ENCODE measurements at places on chromosomes 6 and 20. TPM values are rescaled to one million over a fixed set of nuclear protein-coding genes. Genes with fewer than 3 reads are reported as not detected.

Gene KCNB1
- 0.53 TPM for total RNA-seq

Gene ACSS1
- 41.8 TPM for total RNA-seq

Gene XKR7
- 0.06 TPM for total RNA-seq

Gene SIRPA
- total RNA-seq = 130 TPM

Gene ABHD16B
- not detected for total RNA-seq

Gene C6orf163
- 4.2 TPM for total RNA-seq

Gene SNX5
- total RNA-seq = 102 TPM

Gene OR2J3
- total RNA-seq = not detected

Gene SRSF6
- total RNA-seq = 145 TPM

Gene SIRPD
- total RNA-seq = 1.5 TPM

Gene TEAD3
- 17.0 TPM for total RNA-seq

Gene MCCD1
- total RNA-seq = not detected

Gene GABRR2
- 1.2 TPM for total RNA-seq

DNA sequence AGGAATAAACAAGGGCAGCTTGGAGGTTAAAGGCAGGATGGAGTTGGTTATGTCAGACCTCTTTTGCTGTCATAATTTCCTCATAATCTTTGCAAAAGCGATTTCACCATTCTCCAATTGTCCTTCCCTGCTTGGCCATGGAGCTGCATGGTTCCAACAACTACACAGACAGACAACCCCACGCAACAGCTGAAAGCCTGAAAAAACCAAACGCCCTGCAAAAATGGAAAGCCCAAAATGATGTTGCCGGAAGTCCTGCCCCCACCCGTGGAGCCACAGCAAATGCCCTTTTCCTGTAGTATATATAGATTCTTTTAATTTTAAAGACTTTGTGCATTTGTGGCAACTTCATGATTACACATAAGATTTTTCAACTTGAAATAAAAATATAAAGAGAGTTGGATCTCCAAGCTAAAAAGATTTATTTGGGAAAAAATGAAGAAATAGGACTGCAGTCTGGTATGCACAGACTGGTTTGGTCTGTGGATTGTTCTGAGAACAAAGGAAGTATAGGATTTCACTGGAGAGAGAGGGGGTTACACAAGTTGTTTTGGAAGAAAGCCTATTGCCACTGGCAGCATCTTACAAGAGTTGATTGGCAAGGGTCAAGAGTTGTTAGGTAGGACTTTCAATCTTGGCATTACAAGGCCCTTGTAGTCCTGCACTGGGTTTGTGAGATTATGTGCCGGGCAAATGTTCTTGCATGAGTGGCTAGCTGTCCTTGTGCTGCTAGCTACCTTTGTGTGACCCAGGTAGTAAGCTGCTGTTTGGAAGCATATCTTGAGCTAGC, 190.0 kb downstream of the C6orf118 start:
- DNase-seq = no peak

- DNase-seq = no peak
These were observed 837.3 kb upstream of the SLC35B3 start for GRCh38 chr6:9272671-9273070.

- no peak for DNase-seq
These were observed 55.5 kb downstream of the RIOK1 start for GRCh38 chr6:7445101-7445500.

- DNase-seq = no peak
These were observed 982 bp downstream of the DNAJC5 start for GRCh38 chr20:63895952-63896263.

- no peak for DNase-seq
These were observed 255.4 kb upstream of the QKI start for GRCh38 chr6:163159110-163159509.

DNA sequence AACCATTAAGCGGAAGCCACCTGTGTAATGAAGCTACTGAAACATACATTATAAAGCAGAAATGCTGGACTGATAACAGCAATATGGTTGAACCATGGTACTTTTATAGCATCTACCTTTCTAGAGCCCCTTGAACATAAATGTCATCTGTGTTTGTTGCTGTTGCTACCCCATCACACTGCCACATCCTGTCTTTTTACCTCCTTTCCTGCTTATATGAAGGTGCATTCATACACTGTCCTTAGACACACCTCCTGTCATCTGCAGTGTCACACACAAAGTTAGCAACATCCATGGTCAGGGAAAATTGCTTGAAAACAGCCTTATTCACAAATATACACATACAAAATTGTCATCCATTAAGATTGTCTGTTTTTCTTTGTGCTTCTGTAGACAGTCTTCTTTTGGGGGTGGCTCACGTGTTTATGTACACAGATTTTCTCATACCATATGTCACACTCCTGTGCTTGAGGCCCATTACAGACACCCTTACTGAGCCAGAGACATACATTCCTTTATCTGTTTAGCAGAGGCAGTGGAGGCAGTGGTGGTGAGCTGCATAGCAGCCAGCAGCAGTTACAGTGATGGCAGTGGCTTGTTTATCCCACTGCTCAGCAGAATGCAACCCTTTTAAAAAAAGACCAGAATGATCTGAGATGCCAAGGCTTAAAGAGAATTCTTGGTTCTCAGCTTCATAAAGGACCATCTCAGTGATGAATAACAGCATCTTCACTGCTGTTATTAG, 25.9 kb downstream of the C6orf62 start:
- DNase-seq = no peak

GRCh38 chr6:29236060-29236459, 65.4 kb downstream of the OR2J2 start:
- no peak for DNase-seq

DNA sequence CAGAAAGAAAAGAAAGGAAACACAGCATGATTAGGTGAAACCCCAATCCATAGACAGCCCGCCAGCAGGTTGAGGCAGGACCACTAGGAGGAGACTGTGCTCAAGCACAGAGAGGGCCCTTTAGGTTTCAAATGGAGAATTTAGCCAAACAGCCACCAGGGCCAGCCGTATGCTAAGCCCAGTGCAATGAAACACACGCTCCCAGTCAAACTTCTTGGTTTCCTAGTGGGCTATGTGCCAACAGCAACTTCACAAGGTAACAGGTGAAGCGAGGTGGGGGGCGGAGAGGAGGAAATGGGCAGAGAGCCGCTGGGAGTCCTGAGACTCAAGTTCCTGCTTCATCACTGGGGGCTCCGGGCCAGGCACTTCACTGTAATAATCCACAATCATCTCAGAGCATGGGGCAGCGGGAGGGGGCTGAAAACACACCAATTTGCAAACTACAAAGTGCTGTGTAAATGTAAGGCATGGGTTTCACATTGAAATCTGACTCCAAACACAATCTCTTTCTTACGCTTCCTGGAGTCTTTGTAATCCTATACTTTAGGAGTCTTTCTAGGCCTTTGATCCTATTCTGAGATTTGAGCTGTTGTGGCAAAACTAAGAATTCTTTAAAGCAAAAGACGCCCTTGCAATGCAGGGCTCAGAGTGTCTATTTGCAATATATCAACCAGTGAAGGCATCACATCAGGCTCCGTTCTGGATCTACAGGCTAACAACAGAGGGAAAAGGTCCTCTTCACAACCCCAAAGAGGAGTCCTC, 117.3 kb downstream of the OPRM1 start:
- DNase-seq = peak; percentile 65

- DNase-seq = no peak
These were observed 386.8 kb downstream of the PLCB1 start for GRCh38 chr20:8518878-8519277.

DNA sequence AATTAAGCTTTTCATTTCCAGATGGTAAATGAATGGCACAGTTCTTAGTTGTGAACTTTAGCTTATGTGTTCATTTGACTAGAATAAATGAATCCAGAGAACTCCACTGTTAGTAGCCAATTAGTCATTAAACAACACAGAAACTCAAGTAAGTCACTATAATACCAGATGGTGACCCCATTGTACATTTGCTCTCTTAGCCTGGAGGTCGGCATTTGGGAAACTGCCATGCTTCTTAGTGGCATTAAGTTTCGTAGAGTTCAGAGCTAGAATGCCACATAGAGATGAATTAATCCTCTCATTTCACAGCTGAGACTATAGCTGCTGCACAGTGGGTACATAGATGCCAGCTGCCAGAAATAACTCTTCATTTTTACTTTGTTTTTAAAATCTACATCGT, 10.8 kb upstream of the DTNBP1 start:
- no peak for DNase-seq

GRCh38 chr6:5507131-5507681, 245.9 kb downstream of the FARS2 start:
- no peak for DNase-seq

GRCh38 chr20:51636123-51636522, 93.6 kb upstream of the NFATC2 start:
- no peak for DNase-seq

- DNase-seq = no peak
These were observed 156.4 kb downstream of the MTHFD1L start for GRCh38 chr6:151021896-151022295.

DNA sequence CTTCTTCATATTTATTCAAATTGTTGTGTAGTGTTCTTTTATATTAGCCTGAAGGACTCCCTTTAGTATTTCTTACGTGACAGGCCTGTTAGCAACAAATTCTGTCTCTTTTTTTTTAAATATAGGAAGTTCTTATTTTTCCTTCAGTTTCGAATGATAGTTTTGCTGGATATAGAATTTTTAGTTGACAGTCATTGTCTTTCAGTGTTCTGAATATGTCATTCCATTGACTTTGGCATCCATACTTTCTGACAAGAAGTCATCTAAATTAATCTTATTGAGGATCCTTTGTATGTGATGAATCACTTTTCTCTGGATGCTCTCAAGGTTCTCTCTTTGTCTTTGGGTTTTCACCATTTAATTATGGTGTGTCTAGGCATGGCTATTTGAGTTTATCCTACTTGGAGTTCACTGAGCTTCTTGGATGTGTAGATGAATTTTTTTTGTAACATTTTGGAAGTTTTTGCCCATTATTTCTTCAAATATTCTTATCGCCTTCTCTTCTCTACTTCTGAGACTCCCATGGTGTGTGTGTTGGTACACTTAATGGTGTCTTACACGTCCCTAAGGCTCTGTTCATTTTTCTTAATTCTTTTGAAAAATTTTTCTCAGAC, 82.5 kb upstream of the GTSF1L start:
- no peak for DNase-seq

DNA sequence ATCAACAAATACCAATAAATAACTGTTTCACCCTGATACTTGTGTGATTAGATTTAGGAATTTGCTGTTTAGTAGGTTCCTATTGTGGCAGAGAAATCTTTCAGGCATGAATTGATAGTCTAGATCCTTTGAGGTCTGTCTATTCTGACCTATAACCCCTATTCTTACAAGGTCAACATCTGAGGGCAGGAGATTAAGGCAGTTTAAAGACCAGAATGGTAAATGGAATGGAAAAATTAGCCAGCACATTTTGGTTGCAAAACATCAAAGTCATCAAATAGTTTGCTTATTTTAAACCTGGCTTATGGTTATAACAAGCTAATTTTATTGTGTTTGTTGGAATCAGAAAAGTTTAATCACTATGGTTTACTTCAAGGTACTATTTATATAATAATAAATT, 78.4 kb downstream of the LIN28B start:
- no peak for DNase-seq

GRCh38 chr6:160513836-160514235, 150.2 kb downstream of the LPA start:
- no peak for DNase-seq

DNA sequence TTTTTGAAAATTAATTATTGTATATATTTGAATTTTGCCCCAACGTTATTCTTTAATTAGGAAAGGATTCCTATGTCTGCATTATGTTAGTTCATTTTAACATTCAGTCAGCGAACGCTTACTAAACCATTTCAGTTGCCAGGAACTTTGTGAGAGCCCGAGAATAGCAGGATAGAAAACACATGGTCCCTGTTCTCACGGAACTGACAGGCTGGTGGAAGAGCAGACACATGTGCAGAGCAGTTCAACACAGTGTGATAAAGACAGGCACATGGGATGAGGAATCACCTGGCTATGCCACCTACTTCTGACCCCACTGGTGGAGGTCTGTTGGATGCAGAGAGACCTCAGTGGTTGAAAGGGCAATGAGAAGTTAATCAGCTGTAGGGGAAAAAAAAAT, 367.2 kb downstream of the EPM2A start:
- DNase-seq = no peak

GRCh38 chr6:44275271-44275748, 5.1 kb downstream of the TMEM151B start:
- no peak for DNase-seq

DNA sequence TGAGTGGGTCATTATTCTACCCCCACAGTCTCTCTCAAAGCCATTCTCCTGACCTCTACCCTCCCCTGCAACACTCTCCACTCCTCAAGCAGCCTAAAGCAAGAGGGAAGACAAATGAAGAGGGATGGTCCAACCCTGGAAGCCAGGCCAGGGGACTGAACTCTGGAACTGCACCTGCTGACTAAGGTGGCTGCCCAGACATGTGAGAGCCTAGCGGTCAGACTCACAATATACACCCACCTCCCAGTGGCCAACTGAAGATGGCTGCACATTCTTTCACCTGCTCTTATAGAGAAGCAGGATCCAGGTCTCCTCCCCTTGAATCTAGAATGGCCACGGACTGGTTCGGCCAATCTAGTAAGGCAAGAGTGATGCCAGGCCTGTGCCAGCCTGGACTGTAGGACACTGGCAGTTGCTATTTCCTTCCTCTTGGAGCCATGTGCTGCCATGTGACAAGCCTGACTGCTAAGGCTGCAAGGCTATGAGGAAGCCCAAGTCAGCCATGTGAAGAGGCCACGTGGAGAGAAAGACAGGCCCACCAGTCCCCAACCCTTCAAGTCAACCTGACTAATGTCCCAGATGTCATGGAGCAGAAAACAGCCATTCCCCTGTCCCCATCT, 31.8 kb downstream of the ACSS1 start:
- DNase-seq = no peak

- DNase-seq = peak; percentile 88
These were observed 4.5 kb upstream of the SYS1 start for GRCh38 chr20:45358282-45359068.

DNA sequence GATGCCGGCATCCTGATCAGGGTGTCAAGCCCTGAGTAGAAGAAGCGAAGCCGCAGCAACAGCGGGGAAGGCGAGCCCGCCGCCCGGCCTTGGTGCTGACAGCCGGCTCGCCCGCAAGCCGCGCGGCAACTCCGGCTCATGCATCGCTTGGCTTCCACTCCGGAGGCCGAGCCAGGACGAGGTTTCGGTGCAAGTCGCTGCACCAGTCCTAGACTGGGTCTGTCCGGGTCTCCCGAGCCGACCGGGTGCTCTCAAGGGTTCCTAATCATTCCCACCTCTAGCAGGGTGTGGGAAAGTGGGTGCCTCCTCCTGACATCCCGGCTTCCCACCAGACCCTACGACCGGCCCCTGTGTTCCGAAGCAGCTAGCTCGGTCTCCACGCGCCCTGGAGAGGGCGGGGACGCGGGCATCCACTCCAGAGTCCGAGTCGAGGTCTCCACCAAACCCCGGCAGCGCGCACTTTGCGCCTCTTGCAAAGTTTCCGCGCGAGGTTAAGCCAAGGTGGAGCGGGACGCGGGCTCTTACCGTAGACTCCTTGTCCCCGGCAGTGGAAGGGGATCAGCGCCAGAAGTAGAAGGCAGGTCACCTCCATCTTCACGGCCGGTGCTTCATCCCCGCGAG, 1.4 kb downstream of the MDGA1 start:
- no peak for DNase-seq

GRCh38 chr20:56833427-56833826, 204.3 kb downstream of the TFAP2C start:
- no peak for DNase-seq

- DNase-seq = no peak
These were observed 27.0 kb downstream of the ZNF292 start for GRCh38 chr6:87182321-87182720.

GRCh38 chr6:51090343-51090742, 271.7 kb downstream of the TFAP2B start:
- no peak for DNase-seq

GRCh38 chr6:26159357-26160273, 72.4 kb downstream of the HFE start:
- no peak for DNase-seq

- DNase-seq = no peak
These were observed 6.1 kb upstream of the CAPN11 start for GRCh38 chr6:44152533-44152932.

Measured in lower lobe of right lung (tissue), 2 donors.